PC-9 (cell line): ENCODE measurements at places on chromosomes 6 and 20.
A peak's percentile ranks its signal among the peaks of the same experiment; 100 is the strongest.

GRCh38 chr6:18362058-18362561 is 25.0 kb upstream of the RNF144B start:
- no peak overlapping the region for H3K4me3 ChIP-seq
- no peaks in the 10 kb centered on the region for H3K4me1 ChIP-seq
- DNase-seq: no peak
- no peak overlapping the region for H3K27ac ChIP-seq

DNA sequence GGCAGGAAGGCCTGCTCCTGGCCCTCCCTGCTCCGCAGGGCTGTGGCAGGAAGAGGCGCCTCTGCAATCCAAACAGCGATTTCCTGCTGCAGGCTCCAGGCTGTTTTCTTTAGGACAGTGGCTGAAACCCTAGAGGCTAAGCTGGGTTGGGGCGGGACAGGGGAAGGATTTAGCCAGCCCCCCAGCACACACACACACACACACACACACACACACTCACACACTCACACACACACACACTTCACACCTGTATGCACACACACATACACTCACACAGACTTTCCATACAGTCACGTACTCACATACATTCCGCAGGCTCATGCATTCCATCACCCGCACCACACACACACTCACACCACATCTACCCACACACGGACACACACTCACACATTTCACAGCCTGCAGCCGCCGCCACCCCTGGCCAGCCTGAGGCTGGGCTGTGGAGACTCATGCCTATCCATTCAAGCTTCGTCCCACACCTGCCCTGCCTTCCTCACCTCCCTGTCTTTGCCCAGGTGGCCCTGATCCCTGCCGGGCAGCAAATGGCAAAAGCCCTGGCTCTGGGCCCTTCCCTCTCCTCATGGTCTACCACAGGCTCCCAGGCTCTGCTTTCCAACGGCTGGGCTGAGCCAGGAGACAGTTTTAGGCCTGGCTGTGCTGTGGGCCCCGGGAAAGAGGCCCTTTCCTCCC is 17.9 kb downstream of the MDFI start:
- H3K4me3 ChIP-seq: no peak overlapping the region
- H3K4me1 ChIP-seq: 0 out of 2 replicates have a peak, but pooled peaks cover 8% of the 10 kb centered on the region
- H3K27ac ChIP-seq: no peak overlapping the region
- no peaks in the 10 kb centered on the region for H3K36me3 ChIP-seq
- no peak for DNase-seq
- peaks cover 24% of the 10 kb centered on the region for H3K27me3 ChIP-seq

- no peaks in the 10 kb centered on the region for H3K27me3 ChIP-seq
- no peak overlapping the region for H3K4me3 ChIP-seq
- DNase-seq: peak; percentile 1
- H3K36me3 ChIP-seq: no peaks in the 10 kb centered on the region
- H3K4me1 ChIP-seq: no peaks in the 10 kb centered on the region
Observed at GRCh38 chr6:132161283-132161682, 210.1 kb upstream of the CCN2 start.

DNA sequence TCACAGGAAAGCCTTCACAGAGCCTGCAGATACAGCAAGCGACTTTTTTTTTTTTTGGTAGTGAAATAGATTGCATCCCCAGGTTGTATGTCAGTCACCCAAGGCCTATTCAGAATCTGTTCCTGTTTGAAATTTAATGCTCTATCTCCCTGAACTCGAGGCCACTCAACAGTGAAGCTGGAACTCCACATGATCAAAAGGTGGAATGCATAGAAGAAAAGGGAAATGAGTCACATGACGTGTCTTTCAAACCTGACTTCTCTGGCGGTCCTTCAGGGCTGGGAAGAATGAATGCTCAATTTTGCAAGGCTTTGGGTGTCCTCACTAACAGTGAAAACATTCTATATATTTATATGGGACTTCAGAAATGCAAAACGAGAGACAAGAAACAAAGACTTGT is 88.4 kb upstream of the B3GAT2 start:
- H3K4me1 ChIP-seq: no peaks in the 10 kb centered on the region
- no peak overlapping the region for H3K27ac ChIP-seq
- no peak for DNase-seq
- H3K36me3 ChIP-seq: no peaks in the 10 kb centered on the region

DNA sequence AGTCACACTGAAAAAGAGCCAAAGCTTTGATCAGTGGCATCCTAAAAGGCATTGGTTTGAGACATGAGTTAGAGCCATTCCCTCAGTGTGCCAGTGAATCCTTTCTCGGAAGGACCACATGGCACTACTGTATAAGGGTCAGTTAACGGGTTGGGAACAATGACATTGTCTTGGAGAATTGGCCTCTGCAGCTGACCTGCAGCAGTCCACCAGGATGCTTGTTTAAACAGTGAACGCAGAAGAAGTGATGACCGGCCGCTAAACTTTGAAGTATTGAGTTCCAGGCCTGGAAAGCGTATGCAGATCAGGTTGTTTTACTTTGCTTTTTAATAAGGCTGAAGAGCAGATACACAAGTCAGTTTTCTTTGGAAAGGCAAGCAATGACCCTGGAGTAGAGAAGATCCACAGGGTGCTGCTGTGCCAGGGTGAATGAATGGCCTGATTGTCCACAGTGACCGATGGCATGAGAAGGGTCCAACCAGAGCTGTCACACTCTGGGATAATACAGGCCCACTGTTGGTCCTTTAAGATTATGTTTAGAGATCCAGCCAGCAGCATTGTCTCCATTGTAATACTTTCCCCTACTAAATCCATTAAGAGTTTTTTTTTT is 57.8 kb downstream of the GMPR start:
- no peak overlapping the region for H3K4me3 ChIP-seq
- no peak overlapping the region for H3K27ac ChIP-seq
- no peaks in the 10 kb centered on the region for H3K27me3 ChIP-seq
- no peak for DNase-seq
